ENCODE measurements at places on chromosomes 1 and 21.

GRCh38 chr1:194289569-194290266, 1103.3 kb upstream of the B3GALT2 start:
- peak; percentile 18 for DNase-seq

GRCh38 chr1:194104247-194104844, 917.9 kb upstream of the B3GALT2 start:
- DNase-seq: no peak

GRCh38 chr1:226457307-226457712, 49.4 kb upstream of the PARP1 start:
- DNase-seq: no peak

DNA sequence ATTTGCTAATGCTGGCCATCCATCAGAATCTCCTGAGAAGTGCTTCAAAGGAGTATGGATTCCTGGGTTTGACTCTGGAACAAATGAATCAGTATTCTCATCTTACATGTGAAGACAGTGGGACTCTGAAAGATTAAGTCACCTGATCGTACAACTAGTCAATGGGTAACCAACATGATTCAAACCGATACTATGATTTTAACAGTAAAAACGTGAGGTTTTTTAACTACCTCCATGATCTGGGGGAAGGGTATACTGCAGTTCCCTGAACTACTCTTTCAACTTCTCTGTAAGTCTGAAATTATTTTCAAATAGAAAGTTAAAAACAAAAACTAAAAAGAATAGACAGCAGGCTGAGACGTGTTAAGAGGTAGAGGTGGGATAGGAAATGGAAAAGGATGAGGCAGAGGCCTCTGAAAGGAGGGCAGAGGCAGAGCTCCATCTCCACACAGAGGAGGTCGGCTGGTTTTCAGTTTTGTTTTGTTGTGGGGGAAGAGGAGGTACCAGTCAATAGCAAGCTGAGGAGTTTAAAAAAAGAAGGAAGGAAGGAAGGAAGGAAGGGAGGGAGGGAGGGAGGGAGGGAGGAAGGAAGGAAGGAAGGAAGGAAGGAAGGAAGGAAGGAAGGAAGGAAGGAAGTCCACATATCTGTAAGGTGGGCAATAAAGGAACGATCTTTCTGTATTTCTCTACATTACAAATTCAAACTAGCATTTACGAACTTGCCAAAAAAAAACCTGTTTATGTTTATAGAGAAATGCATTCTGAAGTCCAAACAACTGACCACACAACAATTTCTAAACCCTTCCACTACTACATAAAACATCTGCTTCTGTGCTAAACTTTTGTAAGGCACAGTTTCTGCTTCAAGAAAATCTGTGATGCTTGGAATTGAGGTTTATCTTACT, 213.1 kb downstream of the RERE start:
- no peak for DNase-seq

GRCh38 chr1:30384286-30385245, 338.8 kb downstream of the MATN1 start:
- no peak for DNase-seq

DNA sequence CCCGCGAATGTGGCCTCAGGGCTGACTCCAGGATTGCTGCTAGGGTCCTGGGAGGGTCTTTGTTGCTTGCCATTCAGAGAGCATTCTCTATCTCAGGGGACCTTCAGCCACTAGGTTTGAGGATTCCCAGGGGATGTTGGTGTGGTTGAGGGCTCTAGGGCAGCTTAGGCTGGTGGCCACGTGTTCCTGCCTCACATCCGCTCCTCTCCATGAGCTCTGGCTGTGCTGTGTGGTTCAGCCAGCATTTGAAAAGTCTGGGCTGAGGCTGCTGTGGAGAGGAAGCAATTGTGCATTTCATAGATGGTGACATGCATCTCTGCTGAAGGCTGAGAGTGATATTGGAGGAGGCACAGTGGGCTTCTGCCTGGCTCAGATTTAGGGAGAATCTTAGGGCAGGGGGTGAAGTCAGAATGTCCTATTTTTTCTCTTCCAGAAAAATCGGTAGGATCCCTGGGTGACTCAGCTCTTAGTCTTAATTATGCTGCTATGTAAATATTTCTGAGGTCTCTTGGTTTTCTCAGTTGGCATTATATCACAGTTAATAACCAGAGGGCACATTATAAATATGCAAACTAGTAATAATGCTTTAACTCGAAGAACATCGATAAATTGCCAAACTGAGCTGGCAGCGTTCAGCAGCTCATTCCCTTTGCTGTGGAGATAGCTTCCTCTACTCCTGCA, 182.3 kb downstream of the CAMTA1 start:
- peak; percentile 36 for DNase-seq

DNA sequence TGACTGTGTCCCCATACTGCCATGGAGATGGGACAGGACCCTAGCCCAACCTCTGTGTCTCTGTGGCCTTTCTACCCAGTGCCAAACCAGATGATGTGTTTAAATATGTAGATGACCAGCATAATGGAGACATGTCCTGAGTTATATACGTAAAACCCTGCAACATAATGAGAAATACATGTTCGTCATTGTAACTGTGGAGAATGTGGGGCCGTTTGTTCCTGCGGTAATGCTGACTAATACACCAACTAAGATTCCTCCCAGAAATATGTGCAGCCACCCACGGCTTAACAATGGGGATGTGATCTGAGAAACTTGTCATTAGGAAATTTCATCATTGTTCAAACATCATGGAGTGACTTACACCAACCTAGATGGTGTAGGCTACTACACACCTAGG, 71.7 kb upstream of the SIM2 start:
- DNase-seq: no peak

- no peak for DNase-seq
These were observed 3.4 kb downstream of the KIF21B start for GRCh38 chr1:201020040-201020591.

DNA sequence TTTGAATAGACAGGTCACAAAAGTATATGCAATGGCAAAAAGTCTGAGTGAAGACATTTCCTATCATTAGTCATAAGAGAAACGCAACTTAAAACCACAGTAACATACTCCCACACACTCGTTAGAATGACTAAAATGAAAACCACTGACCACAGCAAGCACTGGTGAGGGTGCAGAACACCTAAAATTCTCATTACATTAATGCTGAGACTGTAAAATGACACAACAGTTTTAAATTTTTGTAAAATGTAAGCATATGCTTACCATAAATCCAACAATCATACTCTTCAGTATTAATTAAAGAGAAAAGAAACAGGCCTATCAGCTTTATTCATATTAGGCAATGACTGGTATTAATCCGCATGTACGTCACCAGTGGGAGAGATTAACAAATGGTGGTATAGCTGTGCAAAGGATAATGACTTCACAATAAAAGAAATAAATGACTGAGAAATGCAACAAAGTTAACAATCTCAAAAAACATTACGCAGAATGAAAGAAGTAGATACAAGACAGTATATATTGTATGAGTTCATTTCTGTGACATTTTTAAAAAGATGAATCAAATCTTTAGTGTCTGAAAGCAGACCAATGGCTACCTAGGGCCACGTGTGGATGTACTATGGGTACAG, 253.5 kb downstream of the AKT3 start:
- DNase-seq: no peak

DNA sequence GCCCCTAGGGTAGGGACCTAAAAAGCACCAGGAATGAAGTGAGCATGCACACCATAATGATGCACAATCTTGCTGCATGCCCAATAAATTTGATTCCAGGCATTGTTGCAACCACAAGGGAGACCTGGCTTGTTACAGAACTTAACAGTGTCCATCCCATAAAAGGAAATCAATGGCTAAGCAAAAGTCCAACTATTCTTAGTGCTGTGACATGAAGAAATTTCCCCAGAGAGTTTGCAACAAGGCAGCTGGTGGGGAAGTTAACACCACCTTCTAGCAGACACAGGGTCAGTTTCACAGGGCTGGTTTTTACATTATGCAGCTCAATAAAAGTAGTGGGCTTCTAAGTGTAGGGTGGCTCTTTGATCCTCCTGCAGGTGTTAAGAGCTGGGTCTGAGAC, 221.1 kb downstream of the KCNJ6 start:
- no peak for DNase-seq

GRCh38 chr1:204640578-204640977, 45.0 kb downstream of the LRRN2 start:
- DNase-seq: no peak

- DNase-seq: no peak
These were observed 36.5 kb downstream of the PIK3CD start for GRCh38 chr1:9687874-9688582.

- no peak for DNase-seq
These were observed 120.0 kb downstream of the KIAA0319L start for GRCh38 chr1:35437200-35437599.

DNA sequence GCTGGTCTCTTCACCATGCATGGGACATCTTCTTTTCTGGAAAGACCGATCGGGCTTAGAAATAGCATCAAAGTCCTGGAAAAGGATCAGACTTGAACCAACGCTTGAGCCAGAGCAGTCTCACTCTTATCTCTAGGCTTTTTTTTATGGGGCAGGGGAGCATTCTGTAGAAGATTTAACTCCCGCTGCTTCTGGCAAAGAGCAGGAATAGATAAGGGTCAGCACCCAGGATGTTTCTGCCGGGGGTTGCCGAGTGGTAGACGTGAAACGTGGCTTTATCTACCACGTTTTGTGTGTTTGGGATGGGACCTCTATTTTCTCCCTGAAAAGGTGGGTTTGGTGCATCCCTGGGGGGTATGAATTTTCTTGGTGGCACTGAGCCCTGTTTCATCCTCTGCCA, 18.8 kb downstream of the SPSB1 start:
- DNase-seq: no peak

- peak; percentile 48 for DNase-seq
These were observed 12.8 kb upstream of the PHC2 start for GRCh38 chr1:33443705-33444180.

- DNase-seq: no peak
These were observed 195.2 kb upstream of the CAMK1G start for GRCh38 chr1:209388358-209388757.

- peak; percentile 93 for DNase-seq
These were observed at the start of gene DDR2 for GRCh38 chr1:162632217-162632666. Gene DDR2, plus strand, starts transcription at chr1:162632464. Its CDS starts 86,600 bp downstream, at chr1:162719064.

DNA sequence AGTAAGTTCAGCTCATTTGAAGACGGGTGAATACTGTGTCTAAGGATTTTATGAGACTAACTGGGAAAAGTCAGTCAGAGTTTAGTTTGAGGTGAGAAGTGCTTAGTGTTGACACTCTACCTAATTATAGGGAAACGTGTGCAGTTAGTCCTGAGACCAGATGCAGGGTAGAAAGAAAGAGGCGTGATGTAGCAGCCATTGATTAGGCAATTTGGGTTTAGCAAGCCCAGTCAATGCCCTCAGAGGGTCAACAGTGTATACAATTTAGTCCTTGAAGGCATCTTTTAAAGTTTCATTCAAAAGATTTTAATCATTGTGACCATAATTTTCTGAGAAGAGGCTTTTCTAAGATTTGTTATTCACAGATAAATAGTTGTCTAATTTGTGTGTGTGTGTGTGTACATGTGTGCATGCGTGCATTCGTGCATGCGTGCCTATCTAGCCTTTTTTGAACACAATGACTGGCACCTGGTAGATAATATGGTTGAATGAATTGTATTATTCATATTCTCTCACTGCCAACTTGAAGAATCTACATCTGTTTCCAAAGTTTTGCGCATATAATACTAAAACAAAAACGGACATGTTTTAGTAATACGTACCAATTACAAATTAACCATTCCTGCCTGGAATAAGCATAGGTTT, 332.9 kb downstream of the SRGAP2C start:
- no peak for DNase-seq

DNA sequence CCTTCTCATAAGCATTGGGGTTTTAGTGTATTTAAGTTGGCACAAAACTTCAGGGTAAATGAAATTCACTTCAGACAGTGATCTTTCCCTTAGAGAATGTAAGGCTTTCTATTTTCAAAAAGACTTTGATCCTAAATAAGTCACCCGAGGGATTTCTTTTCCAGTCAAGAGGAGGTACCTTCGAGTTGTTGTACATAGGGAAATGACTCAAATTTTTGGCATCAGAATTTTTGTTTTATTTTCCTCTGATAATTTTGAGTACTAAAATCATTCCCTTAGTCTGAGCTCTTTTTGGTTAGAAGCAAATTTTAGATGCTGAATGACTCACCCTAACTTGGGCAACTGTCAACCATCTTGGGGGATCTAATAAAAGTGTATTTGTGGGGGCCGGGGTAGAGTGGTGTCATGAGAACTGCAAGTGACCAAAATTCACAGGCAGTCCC, 193.9 kb downstream of the DHRS3 start:
- DNase-seq: no peak

GRCh38 chr21:38909929-38910328, 104.2 kb downstream of the ETS2 start:
- no peak for DNase-seq

GRCh38 chr21:41650526-41651145, 116.2 kb downstream of the RIPK4 start:
- no peak for DNase-seq

- no peak for DNase-seq
These were observed 26.0 kb upstream of the KCNK2 start for GRCh38 chr1:215056584-215056983.

DNA sequence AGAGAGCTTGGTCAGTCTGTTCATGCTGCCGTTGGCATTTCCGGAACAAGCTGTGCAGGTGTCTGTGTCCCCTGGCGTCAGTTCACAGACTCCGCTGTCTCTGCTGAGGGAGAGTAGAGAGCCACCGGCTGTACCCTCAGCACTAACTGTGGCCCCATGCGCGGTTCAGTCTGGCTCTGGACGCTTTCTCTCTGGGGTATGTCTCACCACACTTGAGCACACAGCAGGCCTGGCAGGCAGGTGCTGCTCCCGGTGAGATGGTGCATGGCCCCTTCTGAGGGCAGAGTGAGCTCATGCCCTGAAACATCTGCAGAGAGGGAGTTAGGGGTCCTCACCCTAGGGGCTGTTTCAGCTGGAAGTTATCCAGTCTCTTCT, 60.0 kb upstream of the TLR5 start:
- DNase-seq: no peak

DNA sequence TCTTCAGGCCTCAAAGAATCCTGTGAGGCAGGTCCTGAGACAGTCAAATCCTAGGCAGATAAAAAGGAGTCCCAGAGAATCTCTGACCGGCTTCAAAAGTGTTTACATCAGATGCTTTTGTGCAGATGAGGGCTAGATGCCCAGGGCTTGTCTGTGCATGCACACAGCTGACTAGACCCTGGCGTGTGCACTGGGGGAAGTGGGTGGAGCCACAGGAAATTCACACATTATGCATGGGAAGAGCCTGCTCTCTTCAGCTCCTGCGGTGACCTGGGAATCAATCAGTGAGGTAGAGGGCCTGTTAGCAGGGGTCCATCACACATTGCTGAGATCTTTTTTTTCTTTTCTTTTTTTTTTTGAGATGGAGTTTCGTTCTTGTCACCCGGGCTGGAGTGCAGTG, 36.6 kb upstream of the NHLH2 start:
- DNase-seq: no peak

DNA sequence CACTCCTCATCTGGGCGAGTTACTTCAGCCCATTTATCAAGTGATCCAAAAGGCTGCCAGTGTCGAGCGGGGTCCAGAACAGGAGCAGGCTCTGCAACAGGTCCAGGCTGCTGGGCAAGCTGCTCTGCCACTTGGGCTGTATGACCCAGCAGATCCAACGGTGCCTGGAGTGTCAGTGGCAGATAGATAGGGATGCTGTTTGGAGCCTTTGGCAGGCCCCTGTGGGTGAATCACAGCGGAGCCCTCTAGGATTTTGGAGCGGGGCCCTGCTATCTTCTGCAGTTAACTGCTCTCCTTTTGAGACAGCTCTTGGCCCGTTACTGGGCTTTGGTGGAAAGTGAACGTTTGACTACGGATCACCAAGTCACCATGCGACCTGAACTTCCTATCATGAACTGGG, 7.5 kb downstream of the MMEL1 start:
- DNase-seq: no peak

- no peak for DNase-seq
These were observed 257.2 kb downstream of the FGGY start for GRCh38 chr1:59554011-59554663.

Measured in femur (tissue), 1 donor.